ENCODE measurements at places on chromosomes 4 and X.

GRCh38 chr4:10173037-10173753 lies 56.6 kb upstream of the WDR1 start:
- DNase-seq, result no peak

DNA sequence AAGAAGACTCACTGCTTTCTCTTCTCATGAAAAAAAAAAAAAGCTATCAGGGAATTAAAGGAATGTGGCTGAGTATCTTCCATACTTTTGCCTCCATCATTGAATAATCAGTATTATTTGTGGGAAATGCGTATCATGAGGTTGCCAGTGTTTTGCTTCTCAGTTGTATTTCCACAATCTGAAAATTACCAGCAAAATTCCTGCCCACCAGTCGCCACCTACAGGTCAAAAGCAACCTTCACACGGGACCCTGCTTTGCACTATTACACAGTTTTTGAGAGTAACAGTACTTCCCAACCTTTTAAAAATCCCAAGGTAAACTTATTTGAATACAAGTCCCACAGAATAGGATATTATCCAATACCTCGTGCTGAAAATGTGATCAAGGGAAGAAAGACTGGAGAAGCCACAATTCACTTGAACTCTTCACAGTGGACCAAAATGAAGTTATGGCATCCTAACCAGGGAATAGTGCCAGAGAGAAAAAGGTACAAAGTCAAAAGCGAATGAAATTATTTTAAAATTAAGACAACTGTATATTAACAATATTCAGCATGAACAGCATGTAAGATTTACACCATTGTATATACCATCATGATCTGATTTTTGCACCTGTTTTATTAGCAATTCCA lies 30.4 kb downstream of the PGRMC1 start:
- no peak for DNase-seq

DNA sequence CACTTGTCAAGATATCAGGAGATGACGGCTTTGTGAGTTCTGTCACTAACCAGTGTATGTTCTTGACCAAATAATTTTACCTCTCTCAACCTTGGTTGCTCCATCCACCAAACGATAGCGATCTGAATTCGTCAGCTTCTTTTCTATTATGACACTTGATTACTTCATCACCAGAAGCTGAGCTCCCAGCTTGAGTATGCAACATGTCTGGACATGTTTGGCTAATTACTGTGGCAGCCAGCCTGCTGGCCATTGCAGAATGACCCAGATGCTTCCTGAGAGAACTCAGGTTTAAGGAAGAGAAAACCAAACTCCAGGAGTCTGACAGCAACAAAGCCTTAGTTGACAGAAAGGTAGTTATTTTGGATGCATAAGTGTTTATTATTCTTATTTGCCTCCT lies 46.4 kb upstream of the PARM1 start:
- DNase-seq, result no peak

GRCh38 chrX:68571610-68572311 lies 72.9 kb downstream of the YIPF6 start:
- peak; percentile 2 for DNase-seq

- DNase-seq, result no peak
Observed at GRCh38 chr4:117491516-117491915, 406.1 kb upstream of the TRAM1L1 start.

GRCh38 chrX:11254417-11255109 lies 38.6 kb upstream of the AMELX start:
- DNase-seq, result no peak

GRCh38 chrX:15163131-15163530 lies 106.8 kb downstream of the ASB9 start:
- no peak for DNase-seq

GRCh38 chrX:47112316-47112954 lies 32.1 kb downstream of the NDUFB11 start:
- no peak for DNase-seq

GRCh38 chr4:121656269-121656641 lies 40.5 kb downstream of the ANXA5 start:
- DNase-seq, result peak; percentile 5

- DNase-seq, result no peak
Observed at GRCh38 chr4:79598801-79599200, 190.8 kb upstream of the GK2 start.

- DNase-seq, result peak; percentile 12
Observed at GRCh38 chr4:114180481-114180880, 201.0 kb upstream of the ARSJ start.

DNA sequence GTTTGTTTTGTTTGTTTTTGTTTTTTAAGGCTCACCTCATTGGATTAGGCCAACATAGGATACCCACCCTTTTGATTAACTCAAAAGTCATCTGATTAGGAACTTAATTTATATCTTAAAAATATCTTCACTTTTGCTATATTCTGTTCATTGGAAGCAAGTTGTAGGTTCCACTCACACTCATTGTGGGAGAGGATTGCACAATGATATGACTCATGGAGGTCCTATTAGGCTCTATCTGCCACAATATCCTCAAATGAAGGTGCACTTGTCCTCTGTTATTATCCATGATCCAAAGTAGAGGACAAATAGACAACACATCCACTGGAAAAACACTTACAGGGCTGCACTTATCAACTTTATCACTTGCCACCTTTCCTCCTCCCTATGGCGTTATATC lies 60.5 kb upstream of the ADAMTS3 start:
- no peak for DNase-seq

- DNase-seq, result no peak
Observed at GRCh38 chr4:102780476-102781144, 19.8 kb upstream of the MANBA start.

DNA sequence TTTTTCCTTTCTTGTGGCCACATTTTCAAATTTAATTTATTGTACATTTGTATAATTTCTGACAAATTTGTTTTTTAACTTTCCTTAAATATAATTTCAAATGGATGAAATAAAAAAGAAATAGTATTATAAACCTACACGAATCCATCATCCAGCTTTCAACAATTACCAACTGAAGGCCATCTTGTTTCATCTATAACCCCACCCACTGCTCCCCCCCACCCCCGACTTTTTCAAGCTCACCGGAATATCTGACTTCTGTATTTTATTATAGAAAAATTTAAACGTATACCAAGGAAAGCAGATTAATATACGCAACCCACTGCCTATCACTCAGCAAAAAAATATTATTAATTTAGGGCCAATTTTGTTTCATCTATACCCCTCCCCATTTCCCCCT lies 1.1 kb downstream of the MORF4L2 start:
- DNase-seq, result no peak

GRCh38 chr4:80989921-80990544 lies 40.5 kb upstream of the BMP3 start:
- peak; percentile 32 for DNase-seq

GRCh38 chr4:113832803-113833202 lies 71.3 kb upstream of the CAMK2D start:
- no peak for DNase-seq

GRCh38 chr4:139537292-139537691 lies 18.7 kb downstream of the SETD7 start:
- no peak for DNase-seq

GRCh38 chr4:41476310-41476885 lies 61.6 kb upstream of the LIMCH1 start:
- no peak for DNase-seq

DNA sequence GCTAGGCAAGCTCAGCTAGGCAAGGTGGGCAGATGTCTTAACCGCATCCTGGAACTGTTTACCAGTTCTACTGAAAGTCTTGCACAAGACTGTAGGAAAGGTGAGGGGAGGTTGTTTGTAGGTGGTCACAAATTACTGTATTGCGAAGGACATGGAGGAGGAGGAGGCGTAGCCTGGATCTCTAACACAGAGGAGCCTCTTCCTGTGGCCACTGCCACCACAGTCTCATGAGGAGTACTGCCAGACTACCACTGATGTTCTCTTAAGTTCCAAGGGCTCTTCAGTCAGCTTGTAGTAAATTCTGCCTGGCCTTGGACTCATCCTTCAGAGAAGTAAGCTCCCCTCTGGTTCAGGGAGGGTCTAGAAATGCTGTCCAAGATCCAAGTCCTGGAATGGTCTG lies 258.6 kb downstream of the FAT4 start:
- no peak for DNase-seq

- DNase-seq, result no peak
Observed at GRCh38 chr4:112519689-112520597, 4.0 kb upstream of the NEUROG2 start.

- no peak for DNase-seq
Observed at GRCh38 chr4:137345597-137345996, 186.7 kb downstream of the PCDH18 start.

- DNase-seq, result no peak
Observed at GRCh38 chrX:39983715-39984114, 114.0 kb downstream of the BCOR start.

GRCh38 chrX:68824565-68825125 lies 4.2 kb upstream of the EFNB1 start:
- no peak for DNase-seq

DNA sequence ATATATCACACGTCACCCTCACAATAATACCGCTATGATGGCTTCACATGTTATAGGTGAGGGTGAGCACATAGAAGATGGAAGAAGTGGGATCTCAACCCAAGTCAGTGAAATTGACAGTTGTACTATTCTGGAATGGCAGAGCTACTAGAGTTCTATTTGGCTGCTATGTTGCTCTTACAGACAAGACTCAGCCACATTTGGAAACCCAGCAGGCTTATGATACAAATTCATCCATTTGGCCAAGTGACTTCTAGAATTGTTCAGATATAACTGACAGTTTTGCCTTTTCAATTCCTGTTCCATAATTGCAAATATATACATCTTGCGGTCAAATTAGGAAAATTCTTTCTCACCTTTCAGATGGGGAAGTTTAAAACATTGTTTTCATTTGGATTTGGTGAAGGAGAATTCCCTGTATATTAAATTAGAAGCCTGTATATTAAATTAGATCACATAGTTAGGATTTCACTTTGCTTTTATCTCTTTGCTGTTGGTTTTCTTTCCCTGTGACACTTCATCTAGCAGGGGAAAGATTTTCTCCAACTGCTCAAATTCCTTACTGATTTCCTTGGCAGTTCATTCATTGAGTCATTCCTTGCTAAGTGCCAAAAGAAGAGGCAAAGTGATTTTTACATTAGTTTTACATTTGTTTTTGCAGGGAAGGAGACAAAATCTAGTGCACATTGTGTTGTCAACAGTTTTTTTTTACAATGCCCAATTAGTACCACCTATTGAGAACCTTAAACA lies 120.6 kb upstream of the TBC1D9 start:
- DNase-seq, result no peak

DNA sequence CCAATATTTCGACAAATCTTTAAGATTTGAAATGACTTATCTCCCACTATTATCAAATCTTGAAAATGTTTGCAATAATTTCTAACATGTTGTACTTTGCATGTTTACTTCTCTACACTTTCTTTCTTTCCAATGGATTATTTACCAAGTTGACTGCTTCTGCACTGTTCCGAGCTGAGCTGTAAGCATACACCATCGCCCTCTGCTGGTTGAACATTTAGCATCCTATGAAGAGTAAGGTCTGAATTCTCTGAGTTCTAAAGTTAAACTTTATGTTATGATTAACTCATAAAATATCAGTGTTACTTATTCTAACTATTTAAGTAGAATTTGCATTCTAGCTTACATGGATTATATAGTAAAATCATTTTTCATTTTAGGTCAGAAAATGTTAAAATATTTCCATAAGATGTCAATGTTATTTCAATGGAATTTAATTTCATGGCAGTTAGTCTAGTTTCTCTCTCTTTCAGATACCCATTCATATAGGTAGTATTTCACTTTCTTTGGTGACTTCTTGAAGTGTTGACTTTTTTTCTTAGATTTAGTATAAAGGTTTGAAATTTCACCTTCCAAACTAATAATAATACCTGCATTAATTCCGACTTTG lies 137.4 kb downstream of the DKK2 start:
- DNase-seq, result no peak

DNA sequence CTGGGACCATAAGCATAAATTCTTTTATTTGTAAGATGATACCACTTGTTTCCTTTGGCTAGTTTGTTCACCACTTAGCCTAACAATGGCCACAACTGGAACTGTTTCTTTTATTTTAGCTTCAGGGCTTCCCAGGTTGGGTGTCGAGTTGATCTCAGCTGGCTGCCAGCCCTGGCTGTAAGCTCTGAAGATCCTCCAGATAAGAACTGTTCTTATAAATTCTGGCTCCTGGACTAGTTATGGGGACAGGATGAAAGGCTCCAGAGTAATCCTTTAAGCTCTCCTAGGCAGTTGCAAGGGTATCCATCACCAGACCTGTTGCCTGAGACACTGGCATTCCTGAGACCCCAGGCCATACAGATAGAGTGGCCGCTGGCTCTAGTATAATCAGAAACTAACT lies 129.4 kb upstream of the ACSL4 start:
- DNase-seq, result no peak

DNA sequence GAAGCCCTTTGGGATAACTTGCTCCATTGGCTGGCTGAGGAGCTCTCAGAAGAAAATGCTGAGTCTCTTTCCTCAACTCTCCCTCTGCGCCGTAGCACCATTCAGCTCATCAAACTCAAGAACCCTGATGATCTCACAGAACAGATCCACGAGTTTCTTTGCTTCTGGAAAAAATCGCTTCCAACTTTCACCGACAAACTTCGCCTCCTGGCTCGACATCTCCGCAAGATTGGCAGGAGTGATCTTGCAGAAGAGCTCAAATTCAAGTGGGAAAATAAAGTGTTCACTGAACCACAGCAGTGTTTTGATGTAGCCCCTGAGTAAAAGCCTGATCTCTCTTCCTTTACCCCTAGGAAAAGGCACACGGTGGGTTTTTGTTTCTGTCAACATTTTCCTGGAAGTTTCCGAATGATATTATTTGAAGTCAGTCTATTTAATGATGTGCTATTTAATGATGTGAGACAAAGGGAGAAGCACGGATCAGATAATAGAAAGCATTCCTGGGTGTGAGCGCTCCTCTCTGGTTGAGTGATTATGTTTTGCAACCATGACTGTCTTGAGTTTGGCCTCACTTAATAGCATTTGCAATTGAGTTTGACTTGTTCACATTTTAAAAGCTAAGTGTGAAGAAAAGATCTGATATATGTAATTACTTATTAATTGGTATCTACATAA lies 62.2 kb downstream of the DTHD1 start:
- no peak for DNase-seq

DNA sequence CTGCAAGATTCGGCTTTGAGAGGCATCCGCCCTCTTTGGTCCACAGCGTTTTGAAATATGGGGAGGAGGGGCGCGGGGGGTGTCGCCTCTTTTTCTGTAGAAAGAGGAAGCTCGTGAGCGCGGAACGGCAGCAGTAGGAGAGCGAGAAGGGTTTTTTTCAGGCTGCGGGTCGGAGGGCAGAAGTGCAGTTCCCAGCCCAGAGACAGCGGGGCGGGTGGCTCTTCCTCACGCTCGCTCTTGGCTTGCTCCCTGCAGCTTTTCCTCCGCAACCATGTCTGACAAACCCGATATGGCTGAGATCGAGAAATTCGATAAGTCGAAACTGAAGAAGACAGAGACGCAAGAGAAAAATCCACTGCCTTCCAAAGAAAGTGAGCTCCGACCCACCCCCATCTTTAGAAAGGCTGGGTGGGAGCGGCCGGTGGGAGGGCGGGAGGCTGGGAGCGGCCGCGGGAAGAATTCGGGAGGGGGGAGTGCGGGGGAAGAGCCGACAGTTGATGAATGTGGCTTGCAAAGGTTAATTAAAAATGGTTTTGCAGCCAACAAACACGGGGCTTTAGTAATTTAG lies 1.2 kb downstream of the TMSB4X start:
- DNase-seq, result no peak

Data from activated CD4-positive, alpha-beta T cell treated with anti-CD3 and anti-CD28 coated beads, Interleukin-2, amount 50 U/mL, for 24 hours (primary cell).